ENCODE measurements at places on chromosomes 3 and 15.

DNA sequence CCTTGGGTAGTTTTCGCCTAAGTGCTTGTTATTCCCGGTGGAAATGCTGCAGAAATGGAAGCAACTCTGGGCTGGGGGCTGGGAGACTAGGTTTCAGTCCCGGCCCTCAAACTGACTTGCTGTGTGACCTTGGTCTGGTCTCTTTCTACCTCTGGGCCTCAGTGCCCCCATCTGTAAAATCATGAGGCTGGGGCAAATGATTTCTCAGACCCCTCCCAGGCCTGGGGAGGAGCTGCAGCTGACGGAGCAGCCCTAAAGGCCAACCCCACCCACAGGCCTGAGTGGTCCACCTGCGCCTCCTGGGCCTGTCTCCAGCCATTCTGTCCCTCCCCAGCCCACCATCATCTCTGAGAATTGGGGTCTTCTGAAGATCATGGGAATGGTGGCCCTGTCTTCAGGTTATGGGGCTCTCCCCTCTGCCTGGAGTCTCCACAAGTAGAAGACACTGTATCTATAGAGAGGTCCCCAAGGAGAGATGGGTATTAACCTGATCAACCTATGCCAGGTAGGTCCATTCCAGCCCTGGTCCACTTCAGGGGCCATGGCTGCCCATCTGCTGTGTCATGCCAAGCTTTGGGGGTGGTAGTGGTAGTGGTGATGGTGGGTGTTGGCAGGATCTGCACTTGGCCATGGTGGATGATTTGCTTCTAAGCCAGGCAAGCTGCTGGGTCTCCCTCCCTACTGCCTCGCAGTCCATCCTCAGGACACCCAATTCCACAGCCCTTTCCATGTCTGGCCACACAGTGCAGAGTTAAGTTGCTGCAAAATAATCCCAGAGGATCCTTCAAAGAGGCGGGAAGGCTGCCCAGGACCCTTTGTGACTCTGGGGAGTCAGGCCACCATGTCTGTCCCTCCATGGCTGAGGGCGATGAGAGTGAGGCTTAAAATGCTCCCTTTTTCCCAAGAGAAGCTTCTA, 46.0 kb downstream of the ITGA11 start:
- no peak for DNase-seq

- DNase-seq, result no peak
Observed at GRCh38 chr3:48548729-48549705, 7.6 kb downstream of the PFKFB4 start.

GRCh38 chr15:79903144-79903543, 6.3 kb upstream of the MTHFS start:
- no peak for DNase-seq

- no peak for DNase-seq
Observed at GRCh38 chr15:78732634-78733033, 78.6 kb downstream of the ADAMTS7 start.

GRCh38 chr3:4416961-4417360, 50.1 kb downstream of the SUMF1 start:
- DNase-seq, result peak; percentile 95

Measured in keratinocyte (primary cell).